ENCODE measurements at places on chromosomes 6 and 20.

GRCh38 chr20:63617092-63617875 lies 9.6 kb downstream of the GMEB2 start:
- no peak for DNase-seq

DNA sequence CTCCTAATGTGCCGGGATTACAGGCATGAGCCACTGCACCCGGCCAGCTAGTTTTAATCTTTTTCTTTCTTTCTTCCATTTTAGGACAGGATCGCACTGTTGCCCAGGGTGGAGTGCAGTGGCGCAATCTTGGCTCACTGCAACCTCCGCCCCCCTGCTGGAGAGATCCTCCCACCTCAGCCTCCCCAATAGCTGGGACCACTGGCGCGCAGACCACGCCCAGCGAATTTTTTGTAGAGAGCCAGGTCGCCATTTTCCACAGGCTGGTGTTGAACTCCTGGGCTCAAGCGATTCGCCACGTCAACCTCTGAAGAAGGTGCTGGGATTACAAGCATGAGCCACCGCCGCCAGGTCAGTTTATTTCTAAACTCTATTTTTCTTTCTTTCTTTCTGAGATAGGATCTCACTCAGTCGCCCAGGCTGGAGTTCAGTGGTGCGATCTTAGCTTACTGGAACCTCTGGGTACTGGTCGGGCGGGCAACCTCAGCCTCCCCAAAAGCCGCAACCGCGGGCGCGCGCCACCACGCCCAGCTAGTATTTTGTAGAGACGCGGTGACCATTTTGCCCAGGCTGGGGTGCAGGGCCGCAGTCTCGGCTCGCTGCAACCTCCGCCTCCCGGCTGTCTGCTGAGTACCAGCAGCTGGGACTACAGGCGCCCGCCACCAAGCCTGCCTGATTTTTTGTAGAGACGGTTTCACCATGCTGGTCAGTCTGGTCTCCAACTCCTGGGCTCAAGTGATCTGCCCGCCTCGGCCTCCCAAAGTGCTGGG lies 20.0 kb upstream of the LIN28B start:
- DNase-seq: no peak

- DNase-seq: peak; percentile 24
Measured at GRCh38 chr20:32155017-32155981, 45.8 kb downstream of the TM9SF4 start.

- DNase-seq: no peak
Measured at GRCh38 chr6:81700414-81700813, 52.1 kb downstream of the TENT5A start.

DNA sequence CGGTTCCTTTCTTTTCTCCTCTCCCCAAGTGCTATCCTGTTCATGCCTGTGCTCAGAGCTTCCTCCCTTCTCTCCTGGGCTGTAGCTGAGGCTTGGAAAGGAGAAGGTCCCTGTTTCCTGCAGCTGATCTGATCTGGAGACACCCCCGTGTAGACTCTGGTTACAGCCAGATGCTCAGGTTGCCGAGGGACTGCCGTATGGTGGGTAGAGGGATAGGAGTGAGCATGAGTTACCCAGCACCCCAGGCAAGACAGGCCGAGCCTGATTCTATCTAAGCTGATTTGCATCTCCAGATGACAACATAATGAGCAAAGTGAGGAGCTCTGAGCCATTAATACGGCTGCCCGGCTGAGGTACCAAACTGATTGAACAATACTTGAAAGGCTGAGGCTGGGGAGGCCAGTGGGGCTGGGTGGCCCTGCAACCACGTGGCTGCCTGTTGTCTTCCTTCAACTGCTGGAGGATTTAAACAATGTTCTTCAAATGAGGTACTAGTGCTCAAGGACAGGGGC lies 91.8 kb downstream of the ASXL1 start:
- DNase-seq: no peak
